Activated B cell treated with CpG ODN at 0.5 μM for 24 hours (primary cell): ENCODE measurements at places on chromosomes 4 and X. TPM values are rescaled to one million over a fixed set of nuclear protein-coding genes. Genes with fewer than 3 reads are reported as not detected.

DNA sequence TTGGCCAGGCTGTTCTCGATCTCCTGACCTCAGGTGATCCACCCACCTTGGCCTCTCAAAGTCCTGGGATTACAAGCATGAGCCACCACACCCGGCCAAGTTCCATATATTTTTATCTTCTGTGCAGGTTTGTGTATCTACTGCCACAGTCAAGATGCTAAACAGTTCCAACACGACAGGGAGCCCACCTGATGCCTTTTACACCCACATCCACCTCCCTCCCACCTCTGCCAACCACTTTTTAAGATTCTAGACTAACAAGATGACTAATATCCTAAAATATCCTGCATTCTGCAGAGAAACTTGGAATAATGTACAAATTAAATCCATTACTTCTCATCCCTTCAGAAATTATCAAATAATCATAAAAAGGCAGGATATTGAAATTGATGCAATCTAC lies 19.3 kb upstream of the RPL34 start:
- H3K4me1 ChIP-seq: no peaks in the 10 kb centered on the region
- H3K27ac ChIP-seq: no peak overlapping the region
- DNase-seq: no peak
- no peaks in the 10 kb centered on the region for H3K27me3 ChIP-seq
- H3K4me3 ChIP-seq: no peak overlapping the region

- DNase-seq: no peak
- peaks cover 16% of the 10 kb centered on the region for H3K4me1 ChIP-seq
- no peaks in the 10 kb centered on the region for H3K36me3 ChIP-seq
- H3K27me3 ChIP-seq: no peaks in the 10 kb centered on the region
- no peak overlapping the region for H3K27ac ChIP-seq
- no peak overlapping the region for H3K4me3 ChIP-seq
These were observed 16.7 kb upstream of the GBA3 start for GRCh38 chr4:22676063-22676462.

The TRIM61 gene
- total RNA-seq: 2.1 and 3.6 TPM in 2 replicates

The FGF5 gene
- total RNA-seq: not detected in 2 replicates

GRCh38 chr4:78780093-78780492 lies 3.9 kb downstream of the BMP2K start:
- peaks cover 22% of the 10 kb centered on the region for H3K4me1 ChIP-seq
- H3K27ac ChIP-seq: no peak overlapping the region
- H3K36me3 ChIP-seq: peaks cover 17% of the 10 kb centered on the region

DNA sequence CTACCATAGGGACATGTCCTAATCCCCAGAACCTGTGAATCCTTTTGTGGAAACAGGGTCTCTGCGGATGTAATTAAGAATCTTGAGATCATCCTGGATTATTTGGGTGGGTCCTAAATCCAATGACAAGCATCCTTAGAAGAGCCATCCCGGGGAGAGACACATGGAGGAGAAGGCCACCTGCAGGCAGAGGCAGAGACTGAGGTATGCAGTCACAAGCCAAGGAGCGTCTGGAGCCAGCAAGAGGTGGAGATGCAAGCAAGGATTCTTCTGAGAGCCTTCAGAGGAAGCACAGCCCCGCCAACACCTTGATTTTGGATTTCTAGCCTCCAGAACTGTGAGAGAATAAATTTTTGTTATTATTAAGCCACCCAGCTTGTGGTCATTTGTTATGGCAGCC lies 13.8 kb upstream of the FAT1 start:
- no peak for DNase-seq
- no peak overlapping the region for H3K4me3 ChIP-seq
- H3K27me3 ChIP-seq: no peaks in the 10 kb centered on the region
- H3K36me3 ChIP-seq: no peaks in the 10 kb centered on the region
- no peak overlapping the region for H3K27ac ChIP-seq
- H3K4me1 ChIP-seq: no peaks in the 10 kb centered on the region
